ENCODE measurements at places on chromosomes 16 and 17.
A peak's percentile ranks its signal among the peaks of the same experiment; 100 is the strongest.

DNA sequence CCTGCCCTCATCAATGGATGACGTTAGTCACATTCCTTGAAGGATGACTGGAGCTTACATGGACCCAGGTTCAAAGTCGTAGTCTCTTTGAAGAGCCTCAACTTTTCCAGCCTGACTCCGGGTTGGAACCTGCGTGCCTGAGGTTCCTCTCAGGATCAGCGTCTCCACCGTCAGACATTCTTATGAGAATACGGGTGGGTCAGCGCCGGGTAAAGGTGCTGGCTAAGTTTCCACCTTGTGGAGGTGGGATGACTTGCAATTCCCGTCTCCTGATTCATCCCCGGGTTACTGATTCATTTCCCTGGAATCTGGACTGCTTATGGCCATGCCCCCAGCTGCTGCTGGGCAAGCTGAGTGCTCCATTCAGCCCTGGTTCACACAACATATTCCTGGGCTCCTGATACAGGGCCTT lies 38.9 kb upstream of the CMIP start:
- no peak for DNase-seq

DNA sequence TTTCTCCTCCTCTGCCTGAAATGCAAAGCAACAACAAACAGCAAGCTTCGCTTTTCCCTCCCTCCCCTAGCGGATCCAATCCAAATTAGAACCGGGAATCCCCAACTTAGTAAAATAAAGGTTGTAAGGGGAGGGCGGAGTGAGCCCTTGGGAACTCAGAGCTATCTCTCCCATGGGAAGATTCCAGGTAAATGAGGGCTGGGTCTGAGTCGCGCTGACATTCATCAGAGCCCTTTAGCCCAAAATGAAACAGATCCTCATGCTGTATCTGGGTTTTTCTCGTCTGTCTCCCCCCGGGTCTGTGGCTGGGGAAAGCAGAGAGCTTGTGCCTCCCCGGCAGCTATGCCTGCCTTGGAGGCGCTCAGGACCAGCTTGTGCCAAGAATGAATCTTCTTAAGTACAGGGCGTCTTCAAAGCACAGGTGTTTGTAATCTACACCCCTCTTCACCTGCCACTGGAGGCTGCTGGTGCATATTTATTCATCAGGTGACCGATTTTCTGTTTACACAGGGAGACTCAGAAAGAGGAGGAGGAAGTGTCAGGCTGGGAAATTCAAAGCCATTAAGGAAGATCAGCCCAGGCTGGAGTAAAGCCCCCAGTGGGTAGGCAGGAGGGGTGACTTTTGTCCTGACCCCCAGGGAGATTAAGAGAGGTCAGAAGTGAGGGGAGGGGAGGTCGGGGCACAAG lies 55.0 kb upstream of the GSE1 start:
- no peak for DNase-seq

GRCh38 chr17:13031718-13032350 lies 14.0 kb upstream of the ELAC2 start:
- DNase-seq = peak; percentile 19

DNA sequence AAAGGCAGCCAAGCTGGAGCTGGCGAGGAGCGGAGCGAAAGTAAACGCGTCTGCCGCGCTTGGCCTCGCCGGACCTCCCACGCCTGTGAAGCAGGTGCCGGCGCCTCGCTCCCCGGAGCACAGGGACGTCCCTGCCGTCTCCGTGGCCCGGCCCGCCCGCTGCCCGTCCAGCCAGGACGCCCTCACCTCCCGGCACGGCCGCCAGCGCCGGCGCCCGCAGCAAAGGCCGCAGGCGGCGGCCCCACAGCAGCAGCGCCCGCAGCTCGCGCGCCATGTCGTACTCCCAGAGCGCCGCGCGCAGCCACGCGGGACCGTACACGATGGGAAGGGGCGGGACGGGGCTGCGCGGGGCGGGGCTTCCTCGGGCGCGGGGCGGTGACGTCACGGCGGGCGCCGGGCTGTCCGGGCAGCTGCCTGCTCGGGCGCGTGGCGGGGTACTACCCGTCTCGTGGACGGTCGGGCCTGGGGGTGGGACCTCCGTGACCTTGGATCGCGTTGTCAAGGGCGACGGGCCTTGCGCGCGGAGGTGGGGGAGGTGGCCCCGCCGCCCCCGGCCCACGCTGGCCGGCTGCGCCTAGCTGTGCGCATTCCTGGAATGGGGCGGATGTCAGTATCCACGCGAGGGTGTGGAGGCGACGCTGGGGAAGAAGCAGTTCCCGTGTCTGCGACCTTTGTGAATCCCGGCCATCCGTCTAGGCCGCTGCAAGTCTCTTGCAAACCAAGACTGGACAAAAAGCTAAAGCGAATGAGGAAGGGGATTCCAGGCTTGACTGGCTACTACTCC lies at the start of gene TRAP1:
Gene TRAP1 (minus strand): TSS at position 290 of the 784 bp plus-strand sequence. CDS start 16 bp downstream, at position 274.
- DNase-seq = peak; percentile 86

DNA sequence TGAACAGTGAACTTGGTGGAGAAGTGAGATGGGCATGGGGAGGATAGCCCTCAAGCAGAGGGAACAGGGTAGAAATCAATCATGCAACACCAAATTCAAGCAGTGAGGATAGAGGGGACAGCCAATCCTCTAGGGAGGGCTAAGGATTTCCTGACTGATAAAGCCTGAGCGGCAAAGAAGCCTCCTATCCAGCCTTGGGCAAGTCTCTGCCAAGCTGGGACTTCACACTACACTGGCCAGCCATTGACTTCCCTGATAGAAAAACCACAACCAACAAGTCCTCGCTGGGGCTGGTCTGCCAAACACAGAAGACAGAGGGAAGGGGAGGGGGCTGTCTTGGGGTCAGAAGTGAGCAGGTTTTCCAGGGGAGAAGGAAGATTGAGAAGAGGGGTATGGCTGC lies 2.5 kb upstream of the FBXL19 start:
- no peak for DNase-seq

GRCh38 chr16:58885528-58886170 lies 151.5 kb upstream of the GOT2 start:
- no peak for DNase-seq

DNA sequence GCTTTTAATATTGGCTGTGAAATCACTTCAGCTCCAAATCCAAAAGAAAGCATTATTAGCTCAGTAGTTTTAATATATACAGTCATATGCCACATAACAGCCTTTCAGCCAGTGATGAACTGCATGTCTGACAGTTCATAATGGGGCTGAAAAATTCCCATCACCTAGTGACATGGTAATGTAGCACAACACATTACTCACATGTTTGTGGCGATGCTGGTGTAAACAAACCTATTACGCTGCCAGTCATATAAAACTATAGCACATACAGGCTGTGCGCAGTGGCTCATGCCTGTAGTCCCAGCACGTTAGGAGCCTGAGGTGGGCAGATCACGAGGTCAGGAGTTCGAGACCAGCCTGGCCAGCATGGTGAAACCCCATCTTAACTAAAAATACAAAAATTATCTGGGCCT lies 92.2 kb downstream of the TUBD1 start:
- DNase-seq = no peak
